ENCODE measurements at places on chromosomes 3 and 15.

DNA sequence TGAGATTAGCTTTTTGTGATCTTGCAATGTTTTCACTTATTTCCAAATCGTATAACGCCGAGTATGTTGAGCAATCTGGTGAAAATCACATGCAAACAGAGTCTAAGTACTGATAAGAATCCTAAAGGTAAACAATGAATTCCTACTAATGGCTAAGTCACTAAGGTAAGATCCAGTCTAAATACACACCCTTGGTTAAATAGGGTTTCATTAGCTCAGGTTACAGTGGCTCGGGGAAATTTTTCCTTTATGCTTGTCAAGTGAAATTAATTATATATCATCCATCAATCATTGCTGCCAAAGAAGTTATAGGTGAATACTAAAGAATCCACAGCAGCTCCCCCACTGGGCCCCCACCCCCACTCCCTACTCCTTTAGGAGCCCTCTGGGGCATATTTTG, 139.3 kb downstream of the SOX2 start:
- DNase-seq = no peak

- no peak for DNase-seq
Measured at GRCh38 chr3:139131951-139132350, 87.3 kb upstream of the PRR23C start.

- no peak for DNase-seq
Measured at GRCh38 chr3:189339996-189340395, 168.2 kb downstream of the TPRG1 start.

GRCh38 chr3:25897019-25897418, 107.1 kb downstream of the OXSM start:
- peak; percentile 15 for DNase-seq

DNA sequence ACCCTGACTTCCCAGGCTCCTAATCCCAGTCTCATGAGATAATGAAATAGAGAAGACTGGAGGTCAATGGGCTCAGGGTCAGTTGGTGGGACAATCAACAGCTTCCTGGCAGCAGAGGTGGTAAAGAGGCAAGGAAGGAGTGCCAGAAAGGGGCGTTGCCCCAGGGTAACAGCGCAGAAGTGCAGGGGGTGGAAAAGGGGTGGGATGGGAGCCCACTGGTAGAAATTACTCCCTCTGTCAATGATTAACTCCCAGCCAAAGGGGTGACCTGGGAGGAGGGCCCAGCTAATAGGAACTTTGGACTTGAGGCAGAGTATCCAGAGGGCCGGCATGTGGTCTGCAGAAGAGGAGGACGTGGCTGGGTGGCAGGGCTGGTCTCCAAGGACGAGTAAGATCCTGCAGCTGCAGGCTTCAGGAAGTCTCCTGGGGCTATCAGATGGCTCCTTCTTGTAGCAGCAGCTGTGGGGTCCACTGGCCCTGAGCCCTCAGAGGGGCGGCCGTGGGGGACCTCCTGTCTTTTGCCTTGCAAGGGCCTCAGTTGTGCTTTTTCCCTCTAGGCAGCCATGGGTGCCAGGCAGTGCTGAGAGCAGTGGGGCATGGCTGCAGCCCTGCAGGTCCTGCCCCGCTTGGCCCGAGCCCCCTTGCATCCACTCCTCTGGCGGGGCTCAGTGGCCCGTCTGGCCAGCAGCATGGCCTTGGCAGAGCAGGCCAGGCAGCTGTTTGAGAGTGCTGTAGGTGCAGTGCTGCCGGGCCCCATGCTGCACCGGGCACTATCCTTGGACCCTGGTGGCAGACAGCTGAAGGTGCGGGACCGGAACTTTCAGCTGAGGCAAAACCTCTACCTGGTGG, 2.3 kb downstream of the GLYCTK start:
- no peak for DNase-seq

- no peak for DNase-seq
Measured at GRCh38 chr3:157816896-157817295, 289.3 kb downstream of the SHOX2 start.
